Small intestine (tissue), 16 donors: ENCODE measurements at places on chromosomes 1 and 21. TPM values are rescaled to one million over a fixed set of nuclear protein-coding genes. Genes with fewer than 3 reads are reported as not detected.

DNA sequence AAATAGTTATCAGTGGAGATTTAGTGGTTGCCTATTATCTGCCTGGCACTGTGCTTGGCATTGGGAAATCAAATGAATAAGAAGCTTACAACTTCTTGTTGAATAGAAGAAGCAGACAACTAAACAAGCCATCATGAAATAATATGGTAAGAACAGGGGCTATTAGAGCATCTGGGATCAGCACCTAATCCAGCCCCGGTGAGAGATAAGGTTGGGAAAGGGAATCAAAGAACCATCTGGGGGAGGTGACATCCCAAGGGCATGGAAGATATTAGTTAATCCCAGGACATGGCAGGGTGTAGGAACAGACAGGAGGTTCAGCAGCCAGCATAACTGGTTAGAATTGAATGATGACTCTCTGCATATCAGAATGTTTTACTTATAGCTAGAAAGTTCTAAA is 36.3 kb upstream of the SUCO start:
- no peak for DNase-seq

GRCh38 chr1:167643441-167643840 is 13.4 kb downstream of the RCSD1 start:
- no peak for DNase-seq

- DNase-seq: no peak
These were observed 447 bp upstream of the PAQR6 start for GRCh38 chr1:156248323-156248683.

DNA sequence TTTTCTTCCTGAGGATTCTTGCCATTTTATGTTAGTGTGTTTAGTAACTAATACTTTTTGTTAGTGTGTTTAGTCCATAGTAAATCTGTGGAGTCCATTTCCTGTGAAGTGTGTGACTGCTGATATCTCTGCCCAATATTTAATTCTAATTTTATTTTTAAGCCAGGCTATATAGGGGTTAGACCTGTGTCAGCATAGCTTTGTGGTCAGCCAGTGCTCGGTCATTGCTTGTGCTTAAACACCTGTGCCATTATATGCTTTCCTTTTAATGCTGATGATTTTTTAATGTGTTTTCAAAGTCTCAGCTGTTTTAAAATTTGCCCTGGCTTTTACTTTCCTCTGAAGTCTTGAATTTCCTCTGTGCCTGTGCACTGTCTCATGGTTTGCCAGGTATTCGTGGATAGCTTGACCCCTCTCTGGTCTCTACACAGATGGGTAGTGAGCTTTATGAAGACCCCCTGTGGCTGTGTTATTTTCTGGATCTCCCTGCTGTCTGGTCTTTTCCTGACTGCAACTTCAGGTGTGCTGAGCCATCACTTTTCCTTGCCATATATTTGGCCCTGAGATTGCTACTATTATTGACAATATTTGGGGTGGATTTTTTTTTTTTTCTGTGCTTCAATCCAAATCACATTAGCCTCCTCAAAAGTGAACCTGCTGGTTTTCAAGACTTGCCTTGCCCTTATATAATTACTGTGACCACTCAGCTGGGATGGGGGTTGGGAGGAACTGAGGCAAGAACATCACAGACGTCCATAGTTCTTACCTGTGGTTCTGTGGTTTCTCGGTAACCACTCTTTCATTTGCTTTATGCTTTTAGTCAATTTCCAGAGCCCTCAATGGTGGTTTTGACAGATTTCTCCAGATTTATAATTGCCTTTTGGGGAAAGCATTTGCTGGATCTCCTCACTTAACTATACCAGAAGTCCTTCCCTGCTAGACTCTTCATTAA is 59.6 kb downstream of the RPS6KC1 start:
- no peak for DNase-seq

DNA sequence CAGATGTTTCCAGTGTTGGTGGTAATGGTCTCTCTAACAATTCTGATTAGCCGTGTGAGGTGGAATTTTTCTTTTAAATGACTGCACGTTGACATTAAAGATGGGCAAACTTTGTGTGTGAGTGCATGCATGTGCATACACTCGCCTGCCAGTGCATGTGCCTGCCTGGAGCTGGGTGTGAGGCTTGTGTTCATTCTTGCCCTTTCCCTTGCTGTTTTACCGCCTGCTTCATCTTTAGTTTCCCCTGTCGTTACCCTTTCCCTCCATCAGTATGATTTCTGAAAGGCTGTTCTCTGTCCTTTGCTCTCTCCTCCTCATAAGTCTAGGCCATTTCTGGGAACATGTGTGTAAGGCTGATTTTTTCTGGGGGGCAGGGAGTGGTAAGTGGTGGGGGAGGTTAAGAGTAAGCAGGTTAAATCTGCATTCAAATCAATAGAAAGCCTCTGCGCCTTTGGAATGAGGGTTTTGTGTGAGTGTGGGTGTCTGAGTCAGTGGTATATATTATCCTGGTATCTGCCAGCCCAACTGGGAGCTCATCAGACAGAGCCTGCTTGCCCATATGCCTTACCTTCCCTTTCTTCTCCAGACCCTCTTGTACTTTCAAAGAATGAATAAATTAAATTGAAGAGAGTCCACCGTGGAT is 112.5 kb downstream of the PBX1 start:
- DNase-seq: no peak

DNA sequence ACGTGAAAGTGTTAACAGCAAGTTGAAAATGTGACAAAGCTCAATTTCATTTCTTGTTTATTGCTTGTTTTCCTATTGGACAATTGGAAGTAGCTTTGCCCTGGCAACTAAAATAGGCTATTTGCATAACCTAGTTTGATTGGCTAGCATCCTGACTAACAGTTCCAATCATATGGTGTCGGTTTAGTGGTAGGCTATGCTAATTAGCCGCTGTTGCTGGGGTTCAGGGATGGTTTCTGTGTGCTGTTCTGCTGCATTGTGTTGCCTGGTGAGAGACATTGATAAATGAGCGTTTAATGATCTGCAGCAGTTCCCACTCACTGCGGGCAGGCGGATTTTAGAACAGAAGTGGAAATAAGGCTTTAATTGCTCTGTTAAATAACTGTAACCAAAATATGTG is 68.5 kb downstream of the DYRK1A start:
- DNase-seq: peak; percentile 82

DNA sequence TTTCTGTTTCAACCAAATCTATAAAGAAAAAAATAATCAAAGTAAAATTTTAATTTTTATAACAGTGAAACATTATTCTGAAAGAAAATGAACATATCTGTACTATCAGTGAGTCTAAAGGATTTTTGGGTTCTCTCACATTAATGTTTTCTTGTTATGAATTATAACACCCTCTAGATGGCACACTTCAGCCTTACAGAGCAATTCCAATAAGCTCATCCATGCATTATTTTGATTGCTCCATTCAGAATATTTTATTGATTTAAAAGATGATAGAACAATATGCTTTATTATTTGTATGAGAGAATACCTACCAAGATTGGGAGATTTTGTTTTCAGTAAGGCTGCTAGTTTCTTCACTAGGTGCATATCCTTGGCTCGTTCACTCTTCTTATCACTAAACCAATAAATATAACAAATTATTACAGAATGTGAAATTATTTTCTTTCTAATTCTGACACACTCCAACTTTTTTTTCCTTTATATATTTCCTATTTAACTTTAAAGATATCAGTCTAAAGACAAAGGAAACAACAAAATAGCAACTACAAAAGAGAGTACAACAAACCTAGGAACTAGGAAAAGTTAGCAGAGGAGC is 82.4 kb downstream of the RAB3GAP2 start:
- peak; percentile 23 for DNase-seq

DNA sequence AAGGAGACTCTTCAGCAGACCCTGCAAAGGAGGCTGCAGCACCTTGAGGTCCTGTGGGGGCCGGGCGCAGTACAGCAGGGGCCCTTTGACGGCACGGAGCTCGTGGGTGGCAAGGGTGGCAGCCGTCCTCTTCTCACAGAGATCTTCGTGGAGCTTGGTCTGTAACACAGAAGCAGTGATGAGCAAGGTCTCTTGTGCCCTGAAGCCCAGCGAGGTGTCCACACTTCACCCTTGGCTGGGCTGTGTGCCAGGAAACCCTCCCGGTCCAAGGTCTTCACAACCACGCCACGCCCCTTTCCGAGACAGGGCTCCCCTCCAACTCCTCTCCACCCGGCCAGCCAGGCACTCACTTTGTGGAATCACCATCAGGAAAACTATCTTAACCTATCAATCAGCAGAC is 11.3 kb downstream of the LRRC47 start:
- peak; percentile 70 for DNase-seq

- DNase-seq: peak; percentile 91
These were observed at the start of gene DENND4B for GRCh38 chr1:153946622-153947241. Gene DENND4B, minus strand, starts transcription at chr1:153946718. Its CDS starts 2,344 bp downstream, at chr1:153944374.

Gene EGLN1
- 15.1 TPM for polyA plus RNA-seq

Gene OR2G6
- not detected for polyA plus RNA-seq
